ENCODE measurements at places on chromosomes 3 and 15.
A peak's percentile ranks its signal among the peaks of the same experiment; 100 is the strongest.

- peak; percentile 21 for DNase-seq
Measured at GRCh38 chr15:75091814-75092213, 68.4 kb downstream of the PPCDC start.

- no peak for DNase-seq
Measured at GRCh38 chr3:54573858-54574257, 354.0 kb downstream of the LRTM1 start.

DNA sequence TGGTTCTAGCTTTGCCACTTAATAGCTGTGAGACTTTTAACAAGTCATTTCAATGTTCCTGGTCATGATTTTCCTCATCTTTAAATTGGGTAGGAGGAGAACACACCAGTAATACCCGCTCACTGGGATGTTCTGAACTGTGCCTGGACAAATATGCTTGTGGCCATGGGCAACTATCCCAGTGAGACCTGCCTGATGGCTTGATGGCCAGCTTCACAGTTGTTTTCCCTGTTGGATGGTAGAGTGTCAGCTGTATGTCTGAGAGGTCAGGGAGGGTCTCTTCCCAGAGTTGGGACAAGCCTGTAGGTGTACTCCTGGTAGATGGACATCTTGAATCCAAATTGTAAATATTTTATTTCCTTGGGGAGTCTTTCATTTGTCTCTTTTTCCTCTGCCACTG is 92.5 kb upstream of the PFN2 start:
- DNase-seq = no peak

- peak; percentile 70 for DNase-seq
Measured at GRCh38 chr3:113736548-113737089, 9.4 kb downstream of the NAA50 start.

DNA sequence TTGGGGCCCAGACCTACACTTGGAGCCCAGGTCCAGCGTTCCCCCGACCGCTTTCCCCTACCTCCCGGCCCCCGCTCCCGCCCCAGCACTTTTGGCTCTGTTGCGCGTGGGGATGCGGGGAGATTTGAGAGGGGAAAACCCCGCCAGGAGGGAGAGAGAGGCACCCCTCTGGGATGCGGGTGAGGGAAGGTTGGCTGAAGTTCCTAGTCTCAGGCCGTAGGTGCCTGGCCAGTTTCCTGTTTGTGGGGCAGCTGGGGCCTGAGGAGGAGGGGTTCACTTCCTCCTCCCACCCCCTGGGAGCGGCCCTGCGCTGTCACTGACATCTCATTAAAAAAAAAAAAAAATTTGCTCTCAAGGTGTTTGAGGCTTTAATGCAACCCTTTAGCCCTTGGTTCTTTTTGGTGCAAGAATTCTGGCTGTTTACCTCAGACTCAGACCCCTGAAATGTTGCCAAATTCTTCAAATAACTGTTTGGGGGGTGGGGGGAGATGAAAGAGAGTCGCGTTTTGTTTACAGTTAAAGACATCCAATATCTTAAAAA is 2.6 kb downstream of the FAM43A start:
- peak; percentile 49 for DNase-seq

- peak; percentile 44 for DNase-seq
Measured at GRCh38 chr3:161108840-161109239, 3.7 kb upstream of the B3GALNT1 start.

GRCh38 chr3:98574132-98574531 is 19.3 kb downstream of the CPOX start:
- DNase-seq = no peak

- DNase-seq = peak; percentile 35
Measured at GRCh38 chr3:149390772-149391212, 13.3 kb upstream of the TM4SF1 start.

DNA sequence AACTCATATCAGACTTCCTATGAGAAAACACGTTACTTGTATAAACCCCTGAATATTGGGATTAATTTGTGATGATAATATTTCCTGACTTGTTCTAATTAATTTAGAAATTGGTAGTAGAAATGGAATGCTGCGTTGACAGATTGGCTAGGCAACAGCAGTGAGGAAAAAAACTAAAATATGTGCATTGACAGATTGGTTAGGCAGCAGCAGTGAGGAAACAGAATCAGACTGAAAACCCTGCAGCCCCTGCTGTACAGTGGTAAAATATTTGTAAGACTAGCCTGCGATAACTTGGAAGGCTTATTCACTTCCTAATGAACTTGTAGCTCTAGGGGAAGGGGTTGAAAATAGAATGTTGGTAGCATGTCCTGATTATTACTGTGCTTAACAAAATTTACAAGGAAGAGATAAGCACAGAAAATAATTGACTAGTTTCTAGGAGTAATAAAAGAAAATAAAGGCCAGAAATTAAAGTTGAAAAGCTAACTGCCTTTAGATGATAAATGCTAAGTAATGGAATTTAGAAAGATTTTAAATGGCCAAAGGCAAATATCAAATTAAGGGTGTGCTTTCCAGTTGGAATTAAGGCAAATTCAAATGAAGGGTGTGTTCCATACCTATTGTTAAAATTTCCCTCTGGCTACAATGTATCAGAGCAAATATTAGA is 29.9 kb upstream of the IL16 start:
- peak; percentile 50 for DNase-seq

- no peak for DNase-seq
Measured at GRCh38 chr3:43997788-43998369, 243.8 kb upstream of the TOPAZ1 start.

GRCh38 chr3:136728918-136729317 is 23.3 kb downstream of the STAG1 start:
- DNase-seq = peak; percentile 75

GRCh38 chr3:73599605-73600004 is 25.1 kb downstream of the PDZRN3 start:
- no peak for DNase-seq

Data from fibroblast of upper back skin (primary cell).